Heart left ventricle (tissue), 16 donors: ENCODE measurements at places on chromosomes 13 and 19. TPM values are rescaled to one million over a fixed set of nuclear protein-coding genes. Genes with fewer than 3 reads are reported as not detected.

ZNF808 gene
- 16.6 TPM for total RNA-seq

LRRC63 gene
- total RNA-seq: 0.48 TPM

GRCh38 chr13:113142876-113143275, 15.6 kb upstream of the PROZ start:
- no peak for DNase-seq

GRCh38 chr13:29081697-29082440, 261.7 kb downstream of the MTUS2 start:
- no peak for DNase-seq

GRCh38 chr13:93621051-93621450, 394.4 kb downstream of the GPC6 start:
- DNase-seq: no peak

DNA sequence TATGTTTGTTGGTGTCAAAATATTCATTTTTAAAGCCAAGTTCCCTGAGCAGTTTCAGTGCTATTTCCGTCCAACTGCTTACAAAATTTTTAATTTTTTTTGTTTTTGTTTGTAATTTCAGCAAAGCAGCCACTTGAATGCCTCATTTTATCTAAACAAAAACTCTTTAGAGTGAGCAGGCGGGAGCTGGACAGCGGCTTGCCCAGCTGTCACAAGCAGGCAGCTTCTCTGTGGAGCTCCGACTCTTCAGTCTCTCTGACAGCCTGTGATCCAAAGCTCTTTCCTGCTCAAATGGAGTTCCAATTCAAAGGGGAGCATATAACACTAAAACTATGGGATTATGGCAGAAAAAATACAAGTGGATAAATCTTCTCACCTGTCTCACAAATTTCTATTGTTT, 618.3 kb upstream of the PCDH20 start:
- DNase-seq: no peak

GRCh38 chr19:46697204-46697960, 19.5 kb downstream of the PRKD2 start:
- DNase-seq: peak; percentile 83

GRCh38 chr19:6022570-6023064, 44.7 kb upstream of the RANBP3 start:
- DNase-seq: no peak

DNA sequence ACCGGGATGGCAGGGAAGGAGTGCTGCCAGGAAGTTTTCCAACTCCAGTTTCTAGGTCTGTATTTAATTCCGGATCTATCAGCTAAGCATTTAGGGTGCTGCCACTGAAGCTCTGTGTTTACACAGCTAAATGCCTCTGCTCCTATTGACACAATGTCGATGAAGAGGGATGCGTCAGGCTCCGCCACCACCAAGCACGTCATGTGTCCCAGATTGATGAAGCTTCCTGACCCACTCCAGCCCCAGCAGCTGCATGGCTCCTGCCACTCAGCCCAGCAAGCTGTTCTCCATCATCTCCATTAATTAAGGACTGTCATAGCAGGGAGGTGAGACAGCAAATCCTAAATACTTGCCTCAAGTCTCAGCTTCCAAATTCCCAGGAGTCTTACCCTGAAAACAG, 435.2 kb upstream of the ZNF507 start:
- DNase-seq: no peak

GRCh38 chr13:50106559-50106958, 91.3 kb downstream of the KCNRG start:
- DNase-seq: no peak
